ENCODE measurements at places on chromosomes 7 and 10.
A peak's percentile ranks its signal among the peaks of the same experiment; 100 is the strongest.

DNA sequence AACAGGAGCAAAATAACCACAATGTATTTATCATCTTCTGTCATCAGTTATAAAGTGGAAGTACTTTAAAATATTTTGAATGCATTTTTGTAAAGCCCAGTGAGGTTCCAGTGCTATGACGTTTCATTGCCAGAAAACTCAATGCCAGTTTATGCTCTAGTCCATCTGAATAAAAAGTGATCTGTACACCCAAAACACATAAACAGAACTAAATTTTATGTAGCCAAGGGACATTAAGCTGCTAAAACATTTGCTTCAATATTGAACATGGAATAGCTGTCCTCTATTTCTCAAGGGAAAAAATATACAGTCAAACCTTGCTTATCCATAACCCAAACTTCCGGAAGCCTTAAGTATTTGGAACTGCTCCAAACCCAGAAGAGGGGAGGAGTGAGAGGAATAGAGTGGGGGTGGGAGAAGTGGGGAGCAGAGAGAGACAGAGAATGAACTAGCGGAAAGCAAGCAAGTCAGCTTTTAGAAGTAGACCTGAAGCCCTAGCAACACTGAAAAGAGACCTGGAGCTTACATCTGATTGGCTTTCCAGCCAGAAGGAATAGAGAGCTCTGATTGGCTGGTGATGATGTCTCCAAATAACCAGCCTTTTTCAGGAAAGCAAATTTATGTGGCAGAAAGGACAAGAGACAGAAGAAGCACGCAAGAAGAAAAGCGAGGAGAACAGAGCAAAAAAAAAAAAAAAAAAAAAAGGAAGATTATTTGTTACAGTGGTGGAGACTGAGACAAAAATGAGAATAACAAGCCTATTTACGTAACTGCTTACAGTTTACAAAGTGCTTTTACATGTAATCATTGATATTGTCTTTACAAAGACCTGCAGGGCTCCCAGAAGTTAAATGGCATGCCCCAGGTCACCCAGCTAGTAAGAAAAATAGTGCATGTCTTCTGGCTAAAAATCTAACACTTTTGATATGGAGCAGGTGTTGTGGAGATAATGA lies 196.0 kb downstream of the RNLS start:
- peak; percentile 79 for DNase-seq

- no peak for DNase-seq
Observed at GRCh38 chr7:36686499-36686898, 37.8 kb downstream of the AOAH start.

DNA sequence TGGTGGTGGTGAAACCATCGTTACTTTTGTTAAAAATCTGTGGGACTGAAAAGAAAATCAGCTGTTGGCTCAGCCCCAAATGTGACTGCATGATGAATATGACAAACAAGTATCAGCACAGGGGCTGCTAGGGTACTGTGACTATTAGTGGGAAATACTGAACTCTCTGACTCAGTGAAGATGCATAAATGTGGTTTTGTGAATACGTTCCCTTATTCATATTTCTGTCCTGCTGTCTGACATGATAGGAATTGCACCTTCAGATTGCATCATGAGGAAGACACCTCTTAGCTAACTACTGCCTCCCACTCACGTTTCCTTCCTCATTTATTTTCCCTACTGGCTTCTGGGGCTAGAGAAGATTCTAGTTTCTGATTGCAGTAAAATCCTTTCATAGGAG lies 1.4 kb downstream of the CLEC5A start:
- DNase-seq, result no peak

GRCh38 chr7:42856605-42856987 lies 55.3 kb downstream of the C7orf25 start:
- DNase-seq, result no peak

GRCh38 chr10:90822508-90822907 lies 35.3 kb downstream of the HTR7 start:
- no peak for DNase-seq

Data from lung (tissue), 17 donors.